Activated naive CD8-positive, alpha-beta T cell treated with anti-CD3 and anti-CD28 coated beads, Interleukin-2, amount 50 U/mL, for 24 hours (primary cell): ENCODE measurements at places on chromosomes 16 and 17.
A peak's percentile ranks its signal among the peaks of the same experiment; 100 is the strongest.

GRCh38 chr16:85514598-85515318 is 98.4 kb upstream of the GSE1 start:
- H3K27me3 ChIP-seq: no peaks in the 10 kb centered on the region
- H3K27ac ChIP-seq: no peak overlapping the region
- DNase-seq: no peak
- peaks cover 3% of the 10 kb centered on the region for H3K4me1 ChIP-seq
- no peak overlapping the region for H3K4me3 ChIP-seq

- H3K27me3 ChIP-seq: peaks cover 6% of the 10 kb centered on the region
- no peak for DNase-seq
- no peaks in the 10 kb centered on the region for H3K4me1 ChIP-seq
- H3K27ac ChIP-seq: no peak overlapping the region
Observed at GRCh38 chr16:13168091-13168572, 266.7 kb downstream of the SHISA9 start.

- peak overlapping the region; percentile 40 for H3K4me3 ChIP-seq
- peaks cover 91% of the 10 kb centered on the region for H3K4me1 ChIP-seq
- no peaks in the 10 kb centered on the region for H3K27me3 ChIP-seq
- peak overlapping the region; percentile 98 for H3K27ac ChIP-seq
- H3K36me3 ChIP-seq: peaks cover 15% of the 10 kb centered on the region
Observed at GRCh38 chr16:11093572-11094074, 149.3 kb downstream of the CLEC16A start.

- peaks cover 2% of the 10 kb centered on the region for H3K27me3 ChIP-seq
- H3K4me1 ChIP-seq: peaks cover 3% of the 10 kb centered on the region
- no peak overlapping the region for H3K27ac ChIP-seq
- no peak overlapping the region for H3K4me3 ChIP-seq
Observed at GRCh38 chr16:22103441-22103840, 11.1 kb downstream of the VWA3A start.

DNA sequence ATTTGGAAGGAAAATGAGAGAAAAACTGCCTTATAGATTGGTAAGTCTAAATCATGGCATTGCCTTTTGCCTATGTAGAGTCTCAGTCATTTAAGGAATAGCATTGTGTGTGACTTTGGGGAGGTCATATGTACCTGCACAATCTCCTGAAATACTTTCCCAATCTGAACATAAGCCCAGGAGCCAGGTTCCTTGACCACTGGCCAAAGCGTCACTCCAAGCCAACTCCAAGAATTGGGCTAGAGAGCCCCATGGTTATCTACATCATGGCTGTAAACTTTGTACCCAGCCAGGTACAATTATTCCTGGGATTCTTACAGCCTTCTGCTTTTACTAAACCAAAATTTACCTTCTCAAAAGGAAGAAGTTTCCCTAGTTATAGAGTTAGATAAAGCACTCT is 40.8 kb upstream of the MED13 start:
- H3K36me3 ChIP-seq: no peaks in the 10 kb centered on the region
- H3K27me3 ChIP-seq: peaks cover 2% of the 10 kb centered on the region
- no peak for DNase-seq
- H3K4me3 ChIP-seq: no peak overlapping the region
- H3K27ac ChIP-seq: no peak overlapping the region

DNA sequence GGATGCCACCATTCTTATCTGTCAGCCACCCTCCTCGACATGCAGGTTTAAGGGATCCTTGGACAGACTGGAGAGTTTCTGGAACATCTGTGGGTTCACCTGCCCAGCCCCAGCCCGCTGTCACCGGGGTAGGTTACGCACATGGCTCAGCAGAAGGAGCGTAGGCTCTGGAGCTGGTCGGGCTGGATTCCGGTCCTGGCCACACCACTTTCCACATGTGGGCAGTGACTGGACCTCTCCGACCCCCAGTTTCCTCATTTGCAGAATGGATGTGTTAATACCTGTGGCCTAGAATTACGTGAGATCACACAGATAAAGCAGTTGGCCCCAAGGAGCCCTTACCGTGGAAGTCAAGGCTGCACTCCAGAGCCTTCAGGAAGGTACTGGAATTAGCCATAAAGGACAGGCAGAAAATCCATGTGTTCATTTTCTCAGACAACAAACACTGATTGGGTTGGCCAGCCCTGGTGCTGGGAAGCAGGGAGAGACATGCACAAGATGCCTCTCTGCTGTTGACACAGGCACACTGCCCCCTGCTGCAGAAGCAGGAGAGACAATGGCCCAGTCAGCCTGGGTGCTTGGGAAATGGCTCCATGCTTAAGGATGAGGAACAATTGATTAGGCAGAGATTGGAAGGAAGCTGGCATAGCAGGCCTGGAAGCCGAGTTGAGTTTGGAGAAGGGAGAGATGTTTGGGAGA is 58.8 kb downstream of the SF3B3 start:
- H3K4me1 ChIP-seq: no peaks in the 10 kb centered on the region
- no peak for DNase-seq
- no peaks in the 10 kb centered on the region for H3K36me3 ChIP-seq
- H3K4me3 ChIP-seq: no peak overlapping the region

GRCh38 chr17:66524877-66525276 is 222.5 kb downstream of the PRKCA start:
- no peak for DNase-seq
- peaks cover 64% of the 10 kb centered on the region for H3K4me1 ChIP-seq
- peaks cover 63% of the 10 kb centered on the region for H3K36me3 ChIP-seq
- no peaks in the 10 kb centered on the region for H3K27me3 ChIP-seq

DNA sequence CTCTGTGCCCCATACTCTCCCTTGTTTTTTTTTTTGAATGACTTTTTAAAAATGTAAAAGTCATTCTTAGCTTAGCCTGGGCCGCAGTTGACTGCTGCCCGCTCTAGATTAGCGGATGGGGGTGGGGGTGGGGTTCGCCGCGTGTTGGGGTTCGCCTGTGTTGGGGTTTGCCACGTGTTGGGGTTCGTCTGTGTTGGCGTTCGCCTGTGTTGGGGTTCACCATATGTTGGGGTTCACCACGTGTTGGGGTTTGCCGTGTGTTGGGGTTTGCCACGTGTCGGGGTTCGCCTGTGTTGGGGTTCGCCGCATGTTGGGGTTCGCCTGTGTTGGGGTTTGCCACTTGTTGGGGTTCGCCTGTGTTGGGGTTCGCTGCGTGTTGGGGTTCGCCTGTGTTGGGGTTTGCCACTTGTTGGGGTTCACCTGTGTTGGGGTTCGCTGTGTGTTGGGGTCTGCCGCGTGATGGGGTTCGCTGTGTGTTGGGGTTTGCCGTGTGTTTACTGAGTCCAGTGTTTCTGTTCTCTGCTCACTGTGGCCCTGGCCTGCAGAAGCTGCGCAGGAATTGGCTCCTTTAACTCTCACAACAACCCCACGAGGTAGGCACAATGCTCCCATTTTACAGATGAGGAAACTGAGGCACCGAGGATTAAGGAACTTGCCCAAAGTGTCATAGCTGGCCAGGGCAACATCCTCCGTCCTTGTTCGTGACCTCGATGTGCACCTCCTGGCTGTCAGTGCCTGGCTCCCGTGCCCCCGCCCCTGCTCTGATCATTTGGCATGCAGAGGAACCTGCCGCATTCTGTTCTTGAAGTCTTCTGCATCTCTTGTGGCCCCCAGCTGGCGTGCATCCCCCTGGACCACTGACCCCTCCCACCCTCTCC is 96.6 kb upstream of the CIBAR2 start:
- no peak overlapping the region for H3K27ac ChIP-seq
- H3K4me1 ChIP-seq: no peaks in the 10 kb centered on the region
- no peak for DNase-seq
- no peak overlapping the region for H3K4me3 ChIP-seq

GRCh38 chr16:2038382-2039231 is 9.0 kb downstream of the NTHL1 start:
- H3K27me3 ChIP-seq: no peaks in the 10 kb centered on the region
- no peak overlapping the region for H3K4me3 ChIP-seq
- H3K4me1 ChIP-seq: no peaks in the 10 kb centered on the region
- no peak for DNase-seq

DNA sequence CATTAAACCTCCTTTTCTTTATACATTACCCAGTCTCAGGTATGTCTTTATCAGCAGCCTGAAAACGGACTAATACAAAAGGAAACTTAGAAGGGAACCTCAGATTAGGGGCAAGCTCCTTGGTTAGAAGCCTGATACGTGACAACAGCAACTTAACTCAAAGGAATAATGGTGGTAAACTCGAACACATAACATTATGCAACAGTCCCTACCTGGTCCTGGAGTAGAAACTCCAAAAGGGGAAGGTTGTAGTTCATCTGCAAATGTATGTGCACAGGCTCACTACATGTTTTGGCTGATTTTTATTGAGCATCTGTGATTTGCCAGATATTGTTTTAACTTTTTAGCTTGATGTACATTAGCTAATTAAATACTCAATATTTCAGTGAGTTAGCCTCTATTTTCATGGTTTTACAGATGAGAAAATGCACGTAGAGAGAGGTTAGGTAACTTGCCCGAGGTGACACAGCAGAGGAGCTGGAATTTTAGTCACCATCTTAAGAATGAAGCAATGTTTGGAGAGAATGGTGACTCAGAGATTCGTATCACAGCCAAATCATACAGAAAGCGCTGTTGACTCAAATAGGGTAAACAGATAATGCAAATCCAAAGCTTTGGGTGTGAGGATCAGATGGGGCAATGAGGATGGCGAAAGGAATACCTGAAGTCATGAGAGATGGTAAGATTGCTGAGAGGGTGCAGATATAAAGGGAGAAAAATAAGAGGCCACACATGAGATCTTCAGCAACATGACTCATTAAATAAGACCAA is 194.9 kb upstream of the RBFOX1 start:
- no peak overlapping the region for H3K27ac ChIP-seq
- no peaks in the 10 kb centered on the region for H3K36me3 ChIP-seq
- no peaks in the 10 kb centered on the region for H3K4me1 ChIP-seq

DNA sequence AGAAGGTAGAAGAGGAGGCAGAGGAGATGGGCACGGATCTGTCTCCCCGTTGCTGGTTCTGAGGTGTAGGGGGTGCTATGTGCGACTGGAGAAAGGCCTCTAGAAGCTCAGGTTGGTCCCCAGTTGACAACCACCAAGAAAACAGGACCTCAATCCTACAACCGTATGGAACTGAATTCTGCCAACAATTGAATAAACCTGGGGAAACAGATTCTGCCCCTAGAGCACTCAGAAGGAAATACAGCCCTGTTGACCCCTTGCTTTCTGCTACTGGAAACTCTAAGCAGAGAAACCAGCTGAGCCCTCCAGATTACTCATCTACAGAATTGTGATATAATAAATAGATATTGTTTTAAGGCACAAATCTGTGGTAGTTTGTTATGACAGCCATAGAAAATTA is 313.0 kb upstream of the GOT2 start:
- no peak overlapping the region for H3K4me3 ChIP-seq
- H3K27ac ChIP-seq: no peak overlapping the region
- H3K27me3 ChIP-seq: no peaks in the 10 kb centered on the region
- H3K36me3 ChIP-seq: no peaks in the 10 kb centered on the region

- H3K27ac ChIP-seq: no peak overlapping the region
- H3K4me1 ChIP-seq: peaks cover 28% of the 10 kb centered on the region
- no peak for DNase-seq
Observed at GRCh38 chr16:85019659-85020245, 7.8 kb upstream of the KIAA0513 start.

- H3K27me3 ChIP-seq: peaks cover 20% of the 10 kb centered on the region
- peaks cover 11% of the 10 kb centered on the region for H3K4me1 ChIP-seq
- H3K4me3 ChIP-seq: no peak overlapping the region
Observed at GRCh38 chr17:79824234-79824633, 15.0 kb downstream of the CBX4 start.

DNA sequence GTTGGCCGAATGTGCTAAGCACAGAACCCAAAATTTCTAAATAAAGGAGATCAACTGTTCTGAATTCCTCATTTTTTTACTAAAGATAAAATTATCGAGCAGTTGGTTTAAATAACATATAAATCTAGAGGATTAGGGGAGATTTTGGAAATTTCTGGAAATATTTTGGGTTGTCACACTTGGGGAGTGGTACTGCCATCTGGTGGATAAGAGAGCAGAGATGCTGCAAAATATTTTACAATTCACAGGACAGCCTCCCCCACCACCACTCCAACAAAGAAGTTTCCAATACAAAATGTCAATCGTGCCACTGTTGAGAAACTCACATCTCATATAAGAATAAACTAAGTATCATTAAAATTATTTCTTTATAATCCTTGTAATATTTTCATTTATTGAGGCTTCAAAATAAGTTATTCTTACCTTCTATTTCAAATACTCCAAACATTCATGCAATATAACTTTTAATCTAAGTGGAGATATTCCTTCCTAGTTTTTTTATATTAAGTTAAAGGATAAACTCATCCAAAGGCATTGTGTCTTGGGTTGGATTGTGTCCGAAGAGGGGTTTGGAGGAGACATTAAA is 17.0 kb upstream of the ABCA8 start:
- H3K4me3 ChIP-seq: no peak overlapping the region
- no peak for DNase-seq
- H3K27me3 ChIP-seq: peaks cover 7% of the 10 kb centered on the region
- no peak overlapping the region for H3K27ac ChIP-seq
- H3K4me1 ChIP-seq: no peaks in the 10 kb centered on the region
- no peaks in the 10 kb centered on the region for H3K36me3 ChIP-seq

- peaks cover 16% of the 10 kb centered on the region for H3K4me1 ChIP-seq
- H3K27ac ChIP-seq: no peak overlapping the region
- H3K36me3 ChIP-seq: no peaks in the 10 kb centered on the region
- H3K4me3 ChIP-seq: no peak overlapping the region
- DNase-seq: no peak
- peaks cover 17% of the 10 kb centered on the region for H3K27me3 ChIP-seq
Observed at GRCh38 chr17:34398990-34399389, 36.0 kb upstream of the CCL1 start.

DNA sequence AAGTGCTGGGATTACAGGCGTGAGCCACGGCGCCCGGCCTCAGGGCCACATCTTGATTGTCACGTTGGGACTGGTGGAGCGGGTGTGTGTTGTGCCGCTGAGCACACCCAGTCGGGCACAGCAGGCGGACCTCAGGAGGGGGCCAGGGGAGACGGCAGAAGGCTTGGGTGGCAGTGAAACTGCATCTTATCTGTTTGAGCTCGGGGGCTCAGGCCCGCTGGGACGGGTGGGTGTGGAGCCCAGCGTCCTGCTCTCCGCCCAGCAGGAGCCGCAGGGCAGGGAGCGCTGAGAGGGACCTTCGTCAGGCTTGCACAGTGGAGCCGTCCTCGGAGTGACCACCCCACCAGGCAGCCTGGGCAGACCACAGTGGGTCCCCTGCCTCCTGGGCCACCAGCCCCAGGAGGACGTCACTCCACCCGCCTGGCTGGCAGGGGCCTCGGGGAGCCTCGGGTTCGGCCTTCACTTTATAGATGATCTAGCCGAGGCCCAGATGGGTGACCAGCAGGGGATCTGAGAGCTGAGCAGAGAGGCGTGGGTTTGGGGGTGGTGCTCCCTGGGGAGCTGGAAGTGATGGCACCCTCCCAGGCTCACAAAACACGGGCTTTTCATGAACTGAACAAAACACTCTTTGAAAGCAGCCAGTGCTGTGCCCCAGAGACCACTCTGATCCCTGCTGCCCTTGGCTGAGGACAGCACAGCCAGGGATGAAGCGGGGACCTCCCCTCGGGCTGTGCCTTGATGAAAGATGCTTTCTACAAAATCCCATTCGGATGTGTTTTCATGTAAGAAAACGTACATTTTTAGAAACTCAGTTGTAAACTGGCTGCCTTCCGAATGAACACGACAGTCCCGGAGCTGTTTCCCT is 181.1 kb downstream of the SEC14L1 start:
- peaks cover 65% of the 10 kb centered on the region for H3K4me1 ChIP-seq
- no peaks in the 10 kb centered on the region for H3K27me3 ChIP-seq
- peak overlapping the region; percentile 58 for H3K4me3 ChIP-seq
- no peak for DNase-seq
- H3K27ac ChIP-seq: no peak overlapping the region
